ENCODE measurements at places on chromosomes 5 and 9.

- no peak for DNase-seq
Observed at GRCh38 chr5:32255540-32255900, 57.2 kb downstream of the MTMR12 start.

DNA sequence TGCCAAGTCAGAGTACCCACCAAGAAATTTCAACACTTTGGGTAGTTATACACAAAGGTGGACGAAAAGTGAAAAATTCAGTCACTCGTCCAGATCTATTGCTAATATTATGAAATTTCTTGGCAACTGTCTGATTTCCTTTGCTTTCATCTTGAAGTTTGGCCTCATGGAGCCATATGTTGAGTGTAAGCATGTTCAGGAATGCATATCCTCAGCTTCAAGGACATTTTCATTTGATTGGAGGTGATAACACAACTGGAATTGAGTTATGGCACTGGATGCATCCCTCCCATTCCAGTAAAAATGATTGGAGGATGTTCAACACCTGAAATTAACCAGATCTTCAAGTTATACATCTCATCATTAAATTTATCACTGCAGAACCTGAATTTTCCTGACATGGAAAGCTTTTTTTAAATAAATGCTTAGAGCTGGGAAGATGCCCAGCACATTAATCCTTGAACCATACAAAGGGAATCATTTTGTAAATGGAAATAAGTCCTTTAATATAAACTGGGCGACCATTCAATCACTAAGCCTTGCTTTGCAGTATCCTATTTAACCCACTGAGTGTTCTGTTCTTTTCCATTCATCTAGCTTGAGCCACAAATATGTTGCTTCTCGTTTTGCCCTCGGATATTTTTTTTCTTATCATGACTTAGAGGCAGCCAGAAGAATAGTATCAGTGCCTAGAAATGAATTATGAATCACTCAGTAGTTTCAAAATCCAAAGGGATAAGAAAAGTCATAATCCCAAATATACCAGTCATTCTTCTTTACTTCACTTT is 273.7 kb upstream of the PIK3R1 start:
- no peak for DNase-seq

DNA sequence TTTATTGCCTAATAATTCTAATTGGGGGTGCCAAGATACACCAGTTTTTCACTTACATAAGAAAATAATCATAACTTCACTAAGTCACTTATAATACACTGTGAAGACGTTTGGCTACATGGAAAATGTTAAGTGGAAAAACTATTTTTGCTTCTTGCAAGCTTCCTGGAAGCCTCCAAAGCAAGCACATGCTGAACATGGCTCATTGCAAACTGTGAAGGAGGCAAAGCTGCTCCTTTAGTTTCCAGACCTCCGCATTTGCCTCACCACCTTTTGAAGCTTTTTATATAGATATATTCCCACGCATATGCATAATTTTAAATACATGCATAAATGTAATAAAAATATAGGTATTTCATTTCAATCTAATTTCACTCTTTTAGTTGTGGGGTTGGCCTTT is 285.6 kb upstream of the PRDM9 start:
- no peak for DNase-seq

DNA sequence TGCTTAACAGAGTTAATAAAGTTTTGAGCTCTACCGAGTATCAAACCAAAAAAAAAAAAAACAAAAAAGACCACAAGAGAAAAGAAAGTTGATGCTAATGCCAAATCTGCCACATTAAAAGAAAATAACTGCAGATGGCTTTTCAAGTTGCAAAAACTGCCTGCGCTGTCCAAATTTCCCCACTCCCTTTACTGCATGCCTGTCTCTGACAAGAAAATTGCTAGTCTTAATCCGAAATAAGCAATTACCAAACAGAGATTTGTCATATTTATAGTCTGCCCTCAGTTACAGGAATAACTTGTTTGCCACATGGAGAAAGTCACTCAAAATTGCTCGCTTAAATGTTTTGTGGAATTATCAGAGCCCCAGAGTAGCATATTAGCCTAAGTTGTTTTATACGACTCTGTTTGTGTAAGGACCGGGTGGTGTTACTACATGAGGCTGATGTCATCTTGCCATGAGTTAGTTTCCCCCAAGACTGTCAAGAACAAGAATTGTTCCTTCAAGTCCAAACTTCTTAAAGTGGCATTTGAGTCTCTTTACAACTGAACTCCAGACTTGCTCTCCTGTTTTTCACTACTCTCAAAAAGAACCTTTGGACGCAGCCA is 160.9 kb downstream of the CEP120 start:
- no peak for DNase-seq

DNA sequence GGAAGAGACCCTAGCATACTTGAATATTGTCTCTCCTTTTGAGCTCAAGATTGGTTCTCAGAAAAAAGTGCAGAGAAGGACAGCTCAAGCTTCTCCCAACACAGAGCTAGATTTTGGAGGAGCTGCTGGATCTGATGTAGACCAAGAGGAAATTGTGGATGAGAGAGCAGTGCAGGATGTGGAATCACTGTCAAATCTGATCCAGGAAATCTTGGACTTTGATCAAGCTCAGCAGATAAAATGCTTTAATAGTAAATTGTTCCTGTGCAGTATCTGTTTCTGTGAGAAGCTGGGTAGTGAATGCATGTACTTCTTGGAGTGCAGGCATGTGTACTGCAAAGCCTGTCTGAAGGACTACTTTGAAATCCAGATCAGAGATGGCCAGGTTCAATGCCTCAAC is 9.5 kb downstream of the RNF14 start:
- no peak for DNase-seq

- no peak for DNase-seq
Observed at GRCh38 chr5:142296914-142297417, 27.9 kb downstream of the SPRY4 start.

DNA sequence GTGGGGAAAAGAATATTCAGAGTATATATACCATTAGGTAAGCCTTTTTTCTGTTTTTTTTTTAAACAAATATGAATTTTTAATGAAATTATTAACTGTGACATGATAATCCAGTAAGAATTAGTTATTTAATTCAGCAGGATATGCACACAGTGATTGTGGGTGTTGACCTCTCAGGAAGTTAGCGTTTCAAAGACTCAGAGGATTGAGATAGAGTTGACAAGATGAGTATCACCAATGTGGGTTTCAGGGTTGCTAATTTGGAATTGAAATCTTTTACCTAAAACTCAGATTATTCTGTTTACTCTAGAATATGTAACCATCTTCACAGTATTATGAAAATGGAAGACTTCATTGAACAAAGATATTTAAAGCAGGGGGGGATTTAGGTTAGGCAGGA is 56.2 kb downstream of the FOCAD start:
- no peak for DNase-seq

DNA sequence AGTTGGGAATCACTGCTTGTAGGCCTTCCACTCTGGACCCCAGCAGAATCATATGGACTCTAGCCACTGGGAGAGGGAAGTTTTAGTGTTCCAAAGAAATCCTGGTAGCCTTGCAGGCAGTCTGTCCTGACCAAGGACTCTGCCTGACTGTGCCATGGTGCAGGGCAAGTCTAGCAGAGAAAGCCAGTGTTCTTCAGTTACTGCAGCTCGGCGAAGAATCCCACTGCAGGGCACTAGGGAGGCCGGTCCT is 20.3 kb upstream of the MATR3 start:
- no peak for DNase-seq

- DNase-seq, result no peak
Observed at GRCh38 chr5:112787896-112788295, 50.2 kb downstream of the APC start.

DNA sequence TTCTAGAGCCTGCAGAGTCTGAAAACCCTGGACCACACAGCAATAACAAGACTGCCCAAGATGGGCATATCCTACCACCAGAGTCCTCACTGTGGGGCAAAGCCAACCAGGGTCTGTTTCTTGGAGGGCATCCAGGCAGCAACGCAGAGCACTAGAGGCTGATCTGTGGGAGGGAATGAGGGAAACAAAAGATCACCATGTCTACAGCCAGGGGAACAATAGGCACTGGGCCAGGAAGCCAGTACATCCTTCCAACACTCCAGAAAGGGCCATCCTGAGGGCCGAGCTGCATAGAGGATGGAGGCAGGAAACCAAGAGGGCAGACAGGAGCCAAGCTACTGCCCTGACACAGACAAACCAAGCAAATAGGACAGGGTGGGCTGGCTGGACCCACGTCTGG is 416.1 kb upstream of the IRX4 start:
- DNase-seq, result no peak

DNA sequence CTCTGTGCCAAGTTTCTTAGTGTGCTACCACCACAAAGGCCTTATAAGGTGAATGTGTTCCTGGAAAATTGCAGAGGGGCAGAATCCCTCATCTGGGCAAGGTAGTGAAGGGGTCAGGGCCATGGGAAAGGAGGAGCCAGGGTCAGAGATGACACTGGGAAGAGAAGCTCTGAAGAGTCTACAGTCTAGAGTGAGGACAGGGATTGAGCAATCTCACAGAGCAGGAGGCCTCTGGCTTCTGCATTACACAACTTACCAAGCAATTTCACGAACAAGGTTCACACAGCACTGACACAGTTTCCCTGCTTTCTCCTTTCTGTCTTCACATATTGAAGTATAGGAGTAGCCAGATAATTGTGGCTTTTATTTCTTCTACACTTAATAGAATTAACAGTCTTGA is 24.5 kb upstream of the IDNK start:
- no peak for DNase-seq

- no peak for DNase-seq
Observed at GRCh38 chr5:171386006-171386671, 1.5 kb upstream of the NPM1 start.

GRCh38 chr9:112252194-112252593 is 77.1 kb upstream of the SUSD1 start:
- no peak for DNase-seq

DNA sequence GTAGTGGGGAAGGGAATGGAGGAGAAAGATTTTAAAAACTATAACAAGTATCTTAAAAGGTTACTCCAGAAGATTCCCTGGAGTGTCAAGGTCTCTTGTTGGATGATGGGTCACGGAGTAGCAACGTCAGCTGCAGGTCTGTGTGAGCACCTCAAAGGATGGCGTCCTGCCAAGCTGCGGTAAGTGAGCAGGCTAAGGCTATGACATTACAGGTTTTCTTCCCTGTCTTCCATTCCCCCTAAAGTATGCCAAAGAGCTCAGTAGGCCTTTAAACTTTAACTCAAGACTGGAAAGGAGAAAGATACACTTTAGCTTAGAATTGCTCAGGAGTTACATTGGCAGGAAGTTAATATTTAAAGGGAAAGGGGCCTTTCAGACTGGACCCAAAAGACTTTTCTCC is 17.5 kb downstream of the SPOCK1 start:
- DNase-seq, result no peak

- DNase-seq, result no peak
Observed at GRCh38 chr5:114782869-114783268, 386.8 kb downstream of the TRIM36 start.

- no peak for DNase-seq
Observed at GRCh38 chr5:134554319-134555222, 29.1 kb downstream of the JADE2 start.

GRCh38 chr5:33501899-33502298 is 61.1 kb downstream of the TARS1 start:
- DNase-seq, result no peak

DNA sequence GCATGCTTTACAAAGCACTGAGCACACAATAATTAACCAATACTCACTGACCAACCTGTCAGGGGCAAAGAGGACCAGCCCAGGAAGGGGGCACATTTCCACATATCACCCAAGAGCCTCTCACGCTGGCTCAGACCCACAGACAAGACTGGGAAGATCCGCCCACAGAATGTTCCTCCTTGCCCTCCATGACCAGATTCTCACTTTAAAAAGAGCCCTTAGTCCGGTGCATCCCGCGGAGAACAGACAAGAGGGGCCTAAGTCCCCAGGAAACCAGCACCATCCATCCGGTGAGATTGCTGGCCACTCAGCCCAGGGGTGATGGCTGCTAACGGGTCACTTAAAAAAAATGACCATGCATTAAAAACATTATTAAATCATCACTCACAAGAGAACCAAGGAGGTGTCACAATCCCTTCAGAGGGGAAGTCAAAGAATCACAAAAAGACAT is 32.9 kb downstream of the SEMA4D start:
- no peak for DNase-seq

GRCh38 chr5:159638954-159639559 is 277.2 kb upstream of the ADRA1B start:
- no peak for DNase-seq

- DNase-seq, result no peak
Observed at GRCh38 chr9:89935115-89935514, 330.3 kb downstream of the GADD45G start.

GRCh38 chr9:89277454-89277853 is 33.5 kb upstream of the CKS2 start:
- no peak for DNase-seq

- no peak for DNase-seq
Observed at GRCh38 chr9:72982146-72982799, 29.4 kb upstream of the ALDH1A1 start.

DNA sequence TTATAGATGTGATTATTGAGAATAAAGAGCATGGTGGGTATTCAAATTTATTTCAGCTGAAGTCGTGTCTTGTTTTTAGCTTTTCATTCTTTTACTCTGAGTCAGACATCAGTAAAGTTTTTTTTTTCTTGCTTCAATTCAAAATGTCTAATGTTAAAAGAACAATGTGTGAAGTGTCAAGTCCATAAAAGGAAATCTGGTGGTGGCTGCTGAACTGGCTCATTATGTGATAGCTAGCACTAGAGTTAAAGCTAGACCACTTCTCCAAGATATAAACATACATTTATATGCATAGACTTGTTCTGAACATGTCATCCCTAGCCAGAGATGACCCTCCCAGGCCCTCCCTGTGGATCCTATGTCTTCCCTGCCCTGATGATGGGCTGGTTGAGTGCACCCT is 338.3 kb downstream of the RAB3C start:
- DNase-seq, result no peak

- no peak for DNase-seq
Observed at GRCh38 chr5:39063037-39063436, 11.2 kb downstream of the RICTOR start.

DNA sequence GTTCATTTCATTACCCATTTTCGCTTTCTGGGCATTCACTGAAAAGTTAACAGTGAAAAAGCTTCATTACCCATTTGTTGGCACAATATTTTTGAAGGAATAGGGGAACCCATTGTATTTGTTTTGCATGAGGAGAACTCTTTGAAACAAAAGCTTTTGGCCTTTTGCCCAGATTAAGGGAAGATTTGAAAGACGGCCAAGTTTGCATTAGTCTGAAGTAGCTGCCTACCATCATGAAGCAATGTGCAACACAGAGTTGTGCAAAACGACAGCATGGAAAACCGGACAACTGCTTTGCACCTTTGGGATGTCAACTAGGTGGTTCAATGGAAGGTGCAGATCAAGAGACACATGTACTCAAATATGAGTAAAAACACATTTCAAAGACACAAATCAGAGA is 84.9 kb downstream of the TRPM3 start:
- no peak for DNase-seq

- no peak for DNase-seq
Observed at GRCh38 chr9:27033815-27034403, 28.4 kb upstream of the LRRC19 start.

GRCh38 chr9:76772686-76773445 is 8.6 kb downstream of the PCA3 start:
- DNase-seq, result no peak
